ENCODE measurements at places on chromosomes 3 and 15.

DNA sequence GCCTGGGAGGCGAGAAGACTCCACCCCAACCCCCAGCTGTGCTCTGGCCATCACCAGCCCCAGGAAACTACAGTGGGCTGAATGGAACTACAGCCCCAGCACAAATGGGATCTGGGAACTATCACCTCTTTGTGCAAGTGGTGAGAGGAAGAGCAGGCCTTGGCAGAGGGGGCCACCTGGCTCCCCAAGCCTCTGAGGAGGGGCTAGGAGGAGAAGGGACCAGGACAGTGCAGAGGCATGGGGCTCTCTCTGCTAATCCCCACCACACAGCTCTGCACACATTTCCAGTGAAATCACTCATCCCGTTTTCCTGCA lies 31.6 kb downstream of the KY start:
- no peak for DNase-seq

DNA sequence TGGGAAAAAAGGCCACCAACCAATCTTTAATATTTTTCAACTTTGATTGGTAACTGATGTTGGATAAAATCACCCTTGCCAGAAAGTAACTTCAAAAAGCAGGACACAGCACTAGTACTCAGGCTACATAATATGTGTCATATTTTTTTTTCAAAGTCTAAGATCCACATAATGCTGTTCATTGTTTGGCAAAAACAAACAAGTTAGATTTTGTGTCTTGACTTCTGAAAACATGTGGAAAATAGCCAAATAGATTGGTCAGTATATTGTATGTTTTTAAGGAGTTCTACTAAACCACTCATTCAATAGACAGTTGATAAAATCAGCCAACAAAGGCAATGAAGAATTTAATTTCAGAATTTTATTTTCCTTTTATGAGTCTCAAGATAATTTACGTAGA lies 111.7 kb upstream of the CCDC54 start:
- no peak for DNase-seq

GRCh38 chr3:27570421-27571106 lies 86.4 kb upstream of the SLC4A7 start:
- DNase-seq: no peak

GRCh38 chr15:89206908-89207331 lies 14.5 kb downstream of the RLBP1 start:
- peak; percentile 79 for DNase-seq

GRCh38 chr3:175266478-175266877 lies 407.3 kb downstream of the NAALADL2 start:
- DNase-seq: no peak

DNA sequence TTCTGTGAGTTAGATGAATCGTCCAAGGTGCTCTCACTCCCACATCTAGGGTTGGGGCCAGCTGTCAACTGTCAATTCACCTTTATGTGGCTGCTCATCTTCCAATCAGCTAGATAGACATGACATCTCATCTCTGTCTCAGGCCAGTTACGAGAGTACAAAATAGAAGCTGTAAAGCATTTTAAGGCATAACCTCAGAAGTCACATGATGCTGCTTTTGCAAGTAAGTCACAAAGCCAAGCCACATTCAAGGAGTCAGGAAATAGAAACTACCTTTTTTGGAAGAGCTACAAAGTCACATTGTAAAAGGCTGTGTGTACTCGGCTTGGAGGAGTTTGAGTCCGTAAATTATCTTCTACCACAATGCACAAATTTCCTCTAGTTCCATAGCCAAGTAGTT lies 5.1 kb upstream of the CCR1 start:
- DNase-seq: peak; percentile 46

GRCh38 chr3:82715091-82715856 lies 953.8 kb upstream of the GBE1 start:
- DNase-seq: no peak
